ENCODE measurements at places on chromosomes 1 and 21.

GRCh38 chr1:244326757-244327156 lies 125.0 kb downstream of the ADSS2 start:
- no peak for DNase-seq

- DNase-seq: no peak
These were observed 455.8 kb upstream of the PRMT6 start for GRCh38 chr1:106600626-106601025.

DNA sequence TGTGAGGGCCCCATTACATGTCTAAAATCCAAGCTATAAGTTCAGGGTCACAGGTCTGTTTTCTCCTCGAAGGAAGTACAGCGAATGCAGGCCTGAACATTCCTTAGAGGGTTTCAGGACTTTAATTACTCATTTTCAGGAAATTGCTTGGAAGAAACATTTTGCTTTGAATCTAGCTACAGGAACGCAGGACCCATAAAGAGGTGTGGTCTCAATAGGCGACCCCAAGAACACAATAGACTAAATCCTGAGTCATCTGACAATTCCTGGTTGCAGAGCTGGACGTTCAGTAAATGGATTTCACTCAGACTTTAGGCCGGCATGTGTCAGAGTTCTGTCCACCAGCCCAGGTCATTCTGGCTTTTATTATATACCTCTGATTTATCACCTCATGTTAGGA lies 1.0 kb upstream of the ERG start:
- DNase-seq: no peak

- no peak for DNase-seq
These were observed 8.7 kb upstream of the HAX1 start for GRCh38 chr1:154263465-154264332.

DNA sequence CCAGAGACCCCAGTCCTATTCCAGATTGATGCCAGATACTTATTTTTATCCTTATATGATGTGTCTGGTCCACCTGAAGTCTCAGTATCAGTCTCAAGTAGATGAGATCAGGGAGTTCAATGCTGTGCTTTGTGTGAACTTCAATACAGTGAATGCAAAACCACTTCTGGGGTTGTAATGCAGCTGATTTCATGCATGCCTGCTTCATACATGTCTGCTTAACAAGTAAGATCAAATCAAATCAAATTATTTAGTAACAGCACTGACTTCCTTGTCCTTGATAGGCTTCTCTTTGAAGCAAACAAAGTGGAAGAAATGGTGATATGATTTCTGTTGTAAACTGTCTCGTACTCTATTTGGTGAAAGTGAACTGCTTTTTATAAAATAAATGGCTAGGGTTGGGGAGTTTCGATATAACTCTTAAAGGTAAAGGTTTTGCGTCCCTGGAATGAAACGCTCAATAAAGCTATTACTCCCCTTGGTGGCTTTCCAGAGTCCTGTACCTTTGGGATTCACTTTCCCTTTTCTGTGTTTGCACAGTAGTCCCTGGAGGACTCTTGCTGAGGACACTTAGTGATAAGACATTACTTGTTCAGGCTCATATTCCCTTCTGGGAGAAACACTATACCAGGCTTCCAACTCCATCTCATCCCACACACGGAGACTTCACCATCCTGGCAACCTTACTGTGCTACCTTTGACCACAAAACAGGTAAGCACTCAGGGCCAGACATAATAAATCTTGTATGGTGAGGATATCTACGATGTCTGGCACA lies 59.3 kb downstream of the FH start:
- DNase-seq: no peak

DNA sequence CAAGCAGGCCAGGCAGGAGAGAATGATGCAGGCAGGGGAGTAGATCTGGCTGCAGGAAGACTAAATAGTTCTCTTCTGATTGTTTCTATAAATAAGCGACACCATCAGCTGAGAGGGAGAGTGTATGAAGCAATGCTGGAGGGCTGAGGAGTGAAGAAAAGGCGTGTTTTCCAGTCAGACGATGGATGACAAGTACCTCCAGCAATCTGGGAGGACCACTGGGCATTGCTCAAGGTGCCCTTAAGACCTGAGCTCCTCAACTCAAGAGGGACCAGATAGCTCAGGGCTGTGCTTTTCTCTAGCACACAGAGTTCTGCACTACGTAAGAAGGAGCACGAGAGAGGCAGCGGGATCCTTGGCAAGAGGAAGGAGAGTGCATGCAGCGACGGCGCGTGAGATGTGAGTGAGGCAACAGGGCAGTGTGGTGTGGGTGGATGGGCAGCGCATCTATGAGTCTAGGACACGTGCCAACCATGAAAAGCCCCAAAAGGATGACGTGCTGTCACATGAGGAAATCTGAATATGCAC lies 36.0 kb downstream of the PABPC4 start:
- no peak for DNase-seq

DNA sequence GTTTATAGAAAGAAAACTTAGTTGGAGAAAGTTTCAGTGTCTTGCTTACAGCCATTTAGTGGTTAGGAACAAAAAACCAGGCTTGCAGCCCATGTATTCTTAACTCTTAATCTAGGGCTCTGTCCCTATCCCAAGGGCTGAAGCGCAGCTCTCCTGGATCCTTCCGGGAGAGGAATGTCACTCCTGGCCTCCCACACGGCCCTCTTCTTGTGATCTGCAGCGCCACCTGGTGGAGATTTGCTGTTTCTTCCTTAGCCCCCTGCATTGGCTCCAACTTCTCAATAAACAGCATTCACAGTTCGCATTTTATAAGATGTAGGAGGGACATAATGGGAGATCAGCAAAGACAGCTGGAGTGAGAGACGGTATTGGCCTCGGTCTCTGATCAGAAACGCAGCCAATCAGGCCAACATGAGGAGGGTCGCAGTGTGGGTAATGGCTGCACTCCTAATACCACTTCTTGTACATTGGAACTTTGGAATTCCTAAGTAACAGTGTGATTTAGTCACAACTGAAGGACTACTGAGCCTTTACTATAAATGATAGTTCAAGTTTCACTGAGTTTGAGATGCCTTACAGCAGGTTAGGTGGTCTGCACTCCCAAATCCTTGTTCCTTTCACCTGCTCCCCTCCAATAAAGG lies 283.4 kb downstream of the ASTN1 start:
- peak; percentile 46 for DNase-seq

DNA sequence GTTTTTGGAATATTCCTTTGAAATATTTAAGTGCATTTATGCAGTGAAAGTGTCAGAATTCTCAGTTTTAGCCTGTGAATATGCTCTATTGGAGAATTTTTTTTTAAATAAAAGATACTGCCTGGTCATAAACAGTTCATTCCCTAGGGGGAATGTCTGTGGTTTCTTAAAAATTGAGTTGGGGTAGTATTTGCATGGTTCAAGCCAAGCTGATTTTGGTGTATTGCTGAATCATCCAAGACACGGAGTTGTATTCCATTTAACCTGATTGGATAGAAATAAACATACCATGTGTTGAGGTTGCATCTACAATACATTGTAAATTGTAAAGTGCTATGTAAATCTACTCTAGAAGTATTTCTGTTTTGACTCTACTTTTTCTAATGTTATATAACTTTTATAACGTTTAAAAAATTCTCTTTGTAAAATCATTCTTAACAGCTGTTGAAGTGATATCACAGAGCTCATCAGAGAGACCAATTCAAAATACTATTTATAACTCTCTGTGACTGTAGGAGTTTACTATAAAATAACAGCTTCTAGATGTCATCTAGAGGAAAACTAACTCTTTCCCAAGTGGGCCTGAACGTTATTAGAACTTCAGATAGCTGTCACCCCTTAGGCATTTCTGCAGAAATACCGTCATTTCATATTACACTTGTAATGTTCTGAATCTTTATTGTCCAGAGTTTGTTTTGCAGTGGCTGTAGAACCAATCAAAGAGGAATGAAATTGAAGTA lies 199.1 kb downstream of the USP25 start:
- DNase-seq: no peak

GRCh38 chr1:12111741-12112140 lies 48.6 kb downstream of the TNFRSF8 start:
- DNase-seq: no peak

GRCh38 chr1:208595745-208596144 lies 351.6 kb upstream of the PLXNA2 start:
- DNase-seq: no peak

DNA sequence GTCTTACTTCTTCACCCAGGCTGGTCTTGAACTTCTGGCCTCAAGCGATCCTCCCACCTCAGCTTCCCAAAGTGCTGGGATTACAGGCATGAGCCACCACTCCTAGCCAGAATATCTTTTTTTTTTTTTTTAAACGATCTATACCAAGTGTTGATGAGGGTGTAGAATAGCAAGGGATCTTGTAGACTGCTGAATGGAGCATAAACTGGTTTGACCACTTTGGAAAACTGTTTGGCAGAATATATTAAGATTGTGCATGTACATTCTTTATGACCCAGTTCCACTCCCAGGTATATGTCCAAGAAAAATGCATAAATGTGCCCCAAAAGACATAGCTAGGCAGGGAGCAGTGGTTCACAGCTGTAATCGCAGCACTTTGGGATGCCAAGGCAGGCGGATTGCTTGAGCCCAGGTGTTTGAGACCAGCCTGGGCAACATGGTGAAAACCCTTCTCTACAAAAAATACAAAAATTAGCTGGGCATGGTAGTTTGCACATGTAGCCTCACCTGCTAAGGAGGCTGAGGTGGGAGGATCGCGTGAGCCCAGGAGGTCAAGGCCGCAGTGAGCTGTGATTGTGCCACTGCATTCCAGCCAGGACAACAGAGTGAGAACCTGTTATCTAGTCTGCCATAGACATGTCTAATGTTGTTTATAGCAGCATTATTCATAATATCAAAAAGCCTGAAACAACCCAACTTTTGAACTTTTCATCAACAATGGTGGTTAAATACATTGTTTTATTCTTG lies 184.0 kb downstream of the VPS13D start:
- DNase-seq: no peak

- DNase-seq: no peak
These were observed 138.9 kb downstream of the LHX8 start for GRCh38 chr1:75273110-75273509.

- DNase-seq: no peak
These were observed 33.4 kb downstream of the BACE2 start for GRCh38 chr21:41201385-41201784.

GRCh38 chr1:50700214-50700613 lies 259.9 kb downstream of the FAF1 start:
- no peak for DNase-seq

DNA sequence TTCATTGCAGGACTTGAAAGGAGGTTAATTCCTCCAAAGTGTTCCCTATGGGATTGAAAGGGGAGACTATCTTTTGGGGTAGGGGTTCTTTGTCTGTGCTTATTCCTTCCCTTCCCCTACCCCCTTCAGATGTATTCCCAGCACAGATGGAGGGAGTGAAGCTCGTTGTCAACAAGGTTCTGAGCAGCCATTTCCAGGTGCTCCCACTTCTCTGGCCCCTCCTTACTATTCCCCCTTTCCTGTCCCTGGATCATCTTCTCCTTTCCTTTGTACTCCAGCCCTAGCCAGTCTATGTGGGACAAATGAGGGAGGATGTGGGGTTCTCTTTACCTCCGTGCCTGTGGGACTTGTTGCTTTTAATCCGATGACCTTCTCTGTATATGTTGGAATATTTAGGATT lies 899 bp downstream of the TOMM40L start:
- no peak for DNase-seq

DNA sequence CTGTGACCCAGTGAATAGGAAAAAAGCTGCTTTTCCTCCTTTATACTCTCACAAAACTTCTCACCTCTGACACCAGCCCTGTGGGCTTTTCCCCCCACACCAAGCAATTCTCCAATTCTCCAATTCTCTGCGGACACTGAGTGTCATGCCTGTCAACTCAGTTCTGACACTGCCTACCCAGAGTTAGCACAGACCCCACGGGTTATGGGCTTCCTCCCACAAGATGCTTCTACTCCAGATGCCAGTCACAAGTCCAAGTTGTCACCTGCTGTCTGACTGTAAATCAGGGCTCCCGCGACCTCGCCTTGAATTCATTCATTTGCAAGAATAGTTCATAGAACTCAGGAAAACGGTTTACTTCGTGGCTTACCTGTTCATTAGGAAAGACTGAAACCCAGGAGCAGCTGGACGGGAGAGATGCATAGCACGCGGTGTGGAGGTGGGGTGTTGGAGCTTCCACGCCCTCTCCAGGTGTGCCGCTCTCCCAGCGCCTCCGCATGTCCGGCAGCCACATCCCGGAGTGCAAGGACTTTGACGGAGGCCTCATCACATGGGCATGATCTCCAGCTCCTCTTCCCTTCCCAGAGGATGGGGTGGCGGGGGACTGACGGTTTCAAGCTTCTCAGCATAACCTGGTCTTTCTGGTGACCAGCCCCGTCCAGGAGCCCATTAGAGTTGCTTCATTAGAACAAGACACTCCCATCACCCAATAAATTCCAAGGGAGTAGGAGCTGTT lies 154.7 kb downstream of the PGBD5 start:
- DNase-seq: no peak

- DNase-seq: no peak
These were observed 23.6 kb downstream of the LAMC2 start for GRCh38 chr1:183209533-183210158.

- no peak for DNase-seq
These were observed 37.4 kb upstream of the BTG2 start for GRCh38 chr1:203267912-203268311.

DNA sequence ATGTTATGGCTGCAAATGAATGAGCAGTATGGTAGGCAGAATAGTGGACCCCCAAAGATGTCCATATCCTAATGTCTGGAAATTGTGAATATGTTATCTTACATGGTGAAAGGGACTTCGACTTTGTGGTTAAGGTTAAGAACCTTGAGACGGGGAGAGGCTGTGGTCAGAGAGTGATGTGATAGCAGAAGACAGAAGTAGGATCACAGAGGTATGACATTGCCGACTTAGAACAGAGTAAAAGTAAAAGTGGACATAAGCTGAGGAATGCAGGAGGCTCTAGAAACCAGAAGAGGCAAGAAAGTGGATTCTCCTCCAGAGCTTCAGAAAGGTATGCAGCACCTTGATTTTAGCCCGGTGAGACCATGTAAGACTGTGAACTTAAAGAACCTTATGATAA lies 74.6 kb downstream of the CTH start:
- no peak for DNase-seq

- DNase-seq: no peak
These were observed 97.6 kb upstream of the VANGL1 start for GRCh38 chr1:115544131-115544530.

DNA sequence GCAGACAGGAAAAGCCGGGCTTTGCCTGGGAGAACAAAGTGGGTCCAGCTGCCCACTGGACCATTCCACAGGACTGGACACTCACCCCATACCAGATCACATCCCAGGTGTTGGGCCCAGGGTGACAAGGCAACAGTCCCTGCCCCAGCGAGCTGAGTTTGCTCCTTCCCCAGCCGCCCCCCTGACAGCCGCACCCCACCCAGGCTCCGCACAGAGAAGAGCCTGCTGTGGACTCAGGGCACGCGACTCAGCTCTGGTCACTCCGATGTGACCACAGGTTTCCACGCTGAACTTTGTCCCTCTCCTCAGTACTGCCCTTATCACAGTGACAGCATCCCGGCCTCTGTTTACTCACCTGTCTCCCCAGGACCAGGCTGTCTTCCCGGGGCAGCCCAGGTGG lies 1.2 kb downstream of the BMP8B start:
- DNase-seq: no peak

GRCh38 chr1:234691567-234691966 lies 81.6 kb upstream of the IRF2BP2 start:
- no peak for DNase-seq
